ENCODE measurements at places on chromosomes 1 and 21. TPM values are rescaled to one million over a fixed set of nuclear protein-coding genes. Genes with fewer than 3 reads are reported as not detected.

Gene HSD3B2
- not detected for total RNA-seq

Gene GPR61
- total RNA-seq: not detected

Gene MUTYH
- 20.2 TPM for total RNA-seq

Gene PEX10
- total RNA-seq: 30.0 TPM

Gene TLCD4
- 0.53 TPM for total RNA-seq

Gene CCDC181
- total RNA-seq: not detected

Gene AGO4
- 14.0 TPM for total RNA-seq

Gene SLAMF8
- not detected for total RNA-seq

Gene SERTAD4
- 0.26 TPM for total RNA-seq

Gene MARK1
- total RNA-seq: 10.4 TPM

Gene C8A
- not detected for total RNA-seq

Gene INTS11
- 66.3 TPM for total RNA-seq

Gene PCAT6
- 0.51 TPM for total RNA-seq

Gene ENO1
- 981 TPM for total RNA-seq

All from bronchial epithelial cell (primary cell).